ENCODE measurements at places on chromosomes 7 and 10.

- no peak for DNase-seq
Observed at GRCh38 chr7:30990673-30991170, 27.0 kb downstream of the GHRHR start.

- DNase-seq = no peak
Observed at GRCh38 chr7:14841869-14842268, 60.7 kb downstream of the DGKB start.

DNA sequence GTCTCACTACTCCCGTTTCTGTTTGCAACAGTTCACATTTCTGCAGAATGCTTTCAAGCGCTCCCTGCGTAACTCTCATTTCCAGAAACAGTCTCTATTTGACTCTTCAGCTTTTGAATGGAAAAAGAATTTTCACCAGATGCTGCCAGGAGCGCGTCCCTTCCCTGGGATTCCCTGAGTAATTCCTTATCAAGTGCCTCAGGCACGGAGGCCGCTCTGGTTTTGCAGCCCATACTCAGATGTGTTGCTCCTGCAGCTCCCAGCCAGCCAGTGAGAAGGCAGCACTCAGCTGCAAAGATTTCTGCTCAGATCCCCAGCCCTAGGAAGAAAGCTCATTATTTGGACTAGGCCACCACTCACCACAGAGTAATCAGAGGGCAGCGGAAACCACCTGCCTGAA lies 161.1 kb upstream of the CHST15 start:
- no peak for DNase-seq

- peak; percentile 32 for DNase-seq
Observed at GRCh38 chr10:92387289-92387940, 96.4 kb downstream of the MARCHF5 start.

DNA sequence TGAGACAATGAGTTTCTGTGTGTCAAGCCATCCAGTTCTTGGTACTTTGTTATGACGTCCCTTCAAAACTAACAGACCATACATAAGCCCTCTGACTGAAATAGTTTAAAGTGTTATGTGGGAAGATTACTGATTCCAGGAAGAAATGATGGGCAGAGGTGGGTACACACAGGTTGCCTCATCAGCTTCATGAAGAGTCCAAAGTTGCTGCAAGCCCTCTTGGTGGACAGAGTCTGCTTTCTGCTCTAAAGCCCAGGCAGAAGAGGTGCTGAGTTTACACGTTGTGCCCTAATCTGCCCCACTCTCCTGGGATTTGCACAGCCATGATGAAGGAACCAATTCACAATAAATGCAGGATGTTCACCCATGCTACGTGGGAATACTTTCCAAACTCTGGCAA lies 187.4 kb downstream of the PARD3 start:
- DNase-seq = no peak

GRCh38 chr10:116408719-116409118 lies 18.9 kb upstream of the PNLIPRP3 start:
- no peak for DNase-seq

GRCh38 chr7:94969434-94970084 lies 62.2 kb downstream of the PPP1R9A start:
- DNase-seq = no peak

DNA sequence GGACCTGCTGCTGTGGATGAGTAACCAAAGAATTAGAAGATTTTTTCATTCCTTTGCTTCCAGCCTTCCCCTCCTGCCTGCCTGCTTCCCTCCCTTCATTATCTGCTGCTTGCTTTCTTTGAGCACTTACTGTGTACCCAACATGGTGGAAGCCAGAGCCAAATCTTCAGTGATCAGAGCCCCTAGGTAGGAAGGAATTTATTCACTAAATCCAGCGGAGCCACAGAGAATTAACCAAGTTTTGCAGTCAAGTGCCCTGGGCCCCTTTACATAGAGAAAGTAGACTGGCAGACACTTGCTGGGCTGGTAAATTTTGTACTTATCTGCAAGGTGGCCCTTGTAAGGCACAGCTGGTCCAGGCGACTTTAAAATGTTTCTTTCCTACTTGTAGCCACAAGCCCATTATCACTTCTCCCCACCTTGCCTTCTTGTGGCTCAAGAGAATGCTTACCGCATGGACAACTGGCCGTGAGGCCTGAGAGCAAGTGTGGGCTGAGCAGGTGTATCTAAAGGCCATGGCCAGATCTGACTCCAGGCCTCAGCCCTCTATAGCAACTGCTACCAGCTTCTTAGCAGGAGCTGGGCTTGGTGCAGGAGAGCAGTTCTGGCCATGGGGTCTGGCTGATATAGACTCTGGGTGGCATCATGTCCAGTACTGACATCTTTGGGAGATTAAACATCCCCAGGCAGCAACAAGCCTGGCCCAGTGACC lies 11.1 kb downstream of the UNC5B start:
- no peak for DNase-seq

DNA sequence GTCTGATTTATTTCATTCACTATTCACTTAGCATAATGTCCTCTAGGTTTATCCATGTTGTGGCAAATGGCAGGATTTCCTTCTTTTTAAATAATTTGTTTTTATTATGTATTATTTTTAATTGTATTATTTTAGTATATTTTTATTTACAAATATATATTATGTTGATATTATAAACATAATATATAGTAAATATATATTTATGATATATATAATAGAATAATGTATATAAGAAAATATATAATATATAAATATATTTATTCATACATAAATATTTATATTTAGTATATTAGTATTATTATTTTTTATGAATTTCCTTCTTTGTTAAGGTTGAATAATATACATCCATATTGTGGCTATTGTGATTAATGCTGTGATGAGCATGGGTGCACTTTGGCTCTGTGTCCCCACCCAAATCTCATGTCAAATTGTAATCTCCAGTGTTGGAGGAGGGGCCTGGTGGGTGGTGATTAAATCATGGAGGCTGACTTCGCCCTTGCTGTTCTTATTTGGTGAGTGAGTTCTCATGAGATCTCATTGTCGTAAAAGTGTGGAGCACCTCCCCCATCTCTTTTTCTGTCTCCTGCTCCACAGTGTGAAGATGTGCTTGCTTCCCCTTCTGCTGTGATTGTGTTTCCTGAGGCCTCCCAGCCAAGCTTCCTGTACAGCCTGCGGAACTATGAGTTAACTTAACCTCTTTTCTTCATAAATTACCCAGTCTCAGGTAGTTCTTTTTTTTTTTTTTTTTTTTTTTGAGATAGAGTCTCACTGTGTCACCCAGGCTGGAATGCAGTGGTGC lies 52.3 kb upstream of the CYP2C18 start:
- DNase-seq = no peak

- DNase-seq = peak; percentile 38
Observed at GRCh38 chr10:3887885-3888476, 103.0 kb upstream of the KLF6 start.

GRCh38 chr7:51299391-51300133 lies 17.0 kb downstream of the COBL start:
- DNase-seq = no peak

- DNase-seq = no peak
Observed at GRCh38 chr7:111164442-111164841, 73.5 kb downstream of the LRRN3 start.

DNA sequence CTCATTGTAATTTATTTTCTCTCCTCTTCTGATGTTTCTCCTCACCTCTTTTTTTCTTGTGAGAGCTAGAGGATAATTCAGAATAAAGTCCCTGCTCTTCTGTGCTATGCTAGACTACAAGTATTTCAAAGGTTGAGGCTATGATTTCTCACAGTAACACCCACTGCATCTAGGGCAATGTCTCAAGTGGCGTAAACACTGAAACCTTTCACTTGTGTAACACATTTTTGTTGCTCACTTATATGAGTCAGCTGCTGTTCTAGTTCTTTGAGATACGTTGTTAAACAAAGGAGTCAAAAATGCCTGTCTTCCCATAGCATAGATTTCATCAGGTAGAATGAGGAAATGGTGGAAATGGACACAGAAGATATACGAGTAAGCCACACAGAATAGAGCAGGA lies 305.1 kb upstream of the PITRM1 start:
- DNase-seq = no peak

DNA sequence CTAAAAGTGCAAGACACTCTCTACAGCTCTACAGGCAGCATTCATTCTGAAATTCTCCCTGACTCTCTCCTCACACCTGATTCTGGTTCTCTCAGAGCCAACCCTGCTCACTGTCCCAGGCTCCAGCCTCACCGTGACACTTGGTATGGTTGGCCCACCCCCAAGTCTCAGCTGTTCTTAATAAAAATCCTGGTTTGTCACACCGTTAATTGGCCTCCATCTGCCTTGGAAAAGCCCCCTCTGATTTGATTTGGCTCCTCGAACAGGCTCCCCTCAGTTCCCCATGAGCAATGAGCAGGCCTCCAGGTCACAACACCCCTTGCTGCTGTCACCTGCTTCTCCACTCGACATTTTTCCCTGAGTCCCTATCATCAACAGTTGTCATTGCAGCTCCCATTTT lies 507.3 kb upstream of the AUTS2 start:
- no peak for DNase-seq

- peak; percentile 57 for DNase-seq
Observed at GRCh38 chr7:5780801-5781496, 514 bp downstream of the RNF216 start.

GRCh38 chr10:95742485-95742884 lies 13.5 kb upstream of the ENTPD1 start:
- DNase-seq = no peak

DNA sequence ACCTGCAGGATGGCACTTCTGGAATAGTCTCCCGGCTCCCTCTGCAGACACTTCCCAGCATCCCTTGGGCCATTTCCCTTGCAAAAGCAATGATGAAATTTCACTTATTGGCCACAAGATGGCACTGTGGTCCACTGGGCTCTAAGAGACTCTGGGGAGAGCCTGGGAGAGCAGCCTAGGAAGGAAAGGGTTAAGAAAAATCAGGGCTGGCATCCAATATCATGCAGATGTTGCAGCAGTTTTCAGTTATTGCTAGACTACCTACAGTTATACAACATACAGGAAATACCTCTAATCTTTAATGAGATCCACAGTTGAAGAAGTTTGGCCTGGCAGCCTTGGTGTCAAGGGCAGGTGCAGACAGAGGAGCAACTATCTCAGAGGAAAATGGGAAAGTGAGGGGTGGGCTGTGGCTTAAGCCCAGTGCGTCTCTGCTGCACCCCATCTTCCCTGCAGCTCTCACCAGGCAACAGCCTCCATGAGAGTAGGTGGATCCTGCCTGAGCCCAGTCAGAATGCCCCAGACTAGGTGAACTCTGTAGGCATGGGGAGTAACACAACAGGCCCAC lies 100.2 kb upstream of the PRSS58 start:
- peak; percentile 59 for DNase-seq

Data from activated naive CD4-positive, alpha-beta T cell treated with anti-CD3 and anti-CD28 coated beads for 36 hours (primary cell).